ENCODE measurements at places on chromosomes 11 and 22. TPM values are rescaled to one million over a fixed set of nuclear protein-coding genes. Genes with fewer than 3 reads are reported as not detected.

DNA sequence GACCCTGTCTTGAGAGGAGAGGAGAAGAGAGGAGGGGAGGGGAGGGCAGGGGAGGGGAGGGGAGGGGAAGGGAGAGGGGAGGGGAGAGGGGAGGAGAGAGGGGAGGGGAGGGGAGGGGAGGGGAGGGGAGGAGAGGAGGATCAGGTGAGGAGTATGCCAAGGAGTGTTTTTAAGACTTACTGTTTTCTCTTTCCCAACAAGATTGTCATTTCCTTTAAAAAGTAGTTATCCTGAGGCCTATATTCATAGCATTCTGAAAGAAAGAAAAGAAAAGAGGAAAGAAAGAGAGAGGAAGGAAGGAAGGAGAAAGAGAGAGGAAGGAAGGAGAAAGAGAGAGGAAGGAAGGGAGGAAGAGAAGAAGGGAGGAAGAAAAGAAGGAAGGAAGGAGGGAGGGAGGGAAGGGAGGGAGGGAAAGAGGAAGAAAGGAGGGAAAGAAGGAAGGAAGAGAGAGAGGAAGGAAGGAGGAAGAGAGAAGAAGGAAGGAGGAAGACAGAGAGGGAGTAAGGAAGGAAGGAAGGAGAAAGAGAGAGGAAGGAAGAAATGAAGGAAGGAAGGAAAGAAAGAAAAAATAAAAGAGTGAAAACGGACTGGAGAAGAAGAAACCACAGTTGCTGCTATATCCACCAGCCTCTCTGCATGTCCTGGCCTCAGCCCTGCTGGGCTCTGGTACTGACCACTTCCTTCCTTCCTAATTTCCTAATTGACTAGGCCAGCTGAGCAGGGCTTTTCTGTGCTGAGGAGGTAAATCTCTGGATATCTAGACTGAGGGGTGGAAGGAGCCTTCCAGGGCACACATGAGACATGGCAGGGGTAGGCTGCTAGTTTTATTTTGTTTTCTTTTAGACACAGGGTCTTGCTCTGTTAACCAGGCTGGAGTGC, 1.1 kb upstream of the SAA1 start:
- no peak overlapping the region for H3K4me3 ChIP-seq
- no peaks in the 10 kb centered on the region for H3K36me3 ChIP-seq
- H3K27ac ChIP-seq, result no peak overlapping the region
- H3K4me1 ChIP-seq, result no peaks in the 10 kb centered on the region
- DNase-seq, result no peak
- H3K27me3 ChIP-seq, result no peaks in the 10 kb centered on the region

- no peaks in the 10 kb centered on the region for H3K36me3 ChIP-seq
- no peak overlapping the region for H3K4me3 ChIP-seq
- DNase-seq, result no peak
- no peaks in the 10 kb centered on the region for H3K27me3 ChIP-seq
Observed at GRCh38 chr11:37712251-37712650, 1114.2 kb upstream of the RAG2 start.

GRCh38 chr22:25696763-25697162, 45.2 kb upstream of the MYO18B start:
- H3K4me1 ChIP-seq, result no peaks in the 10 kb centered on the region
- no peaks in the 10 kb centered on the region for H3K36me3 ChIP-seq
- no peak overlapping the region for H3K4me3 ChIP-seq
- no peak for DNase-seq
- no peak overlapping the region for H3K27ac ChIP-seq
- no peaks in the 10 kb centered on the region for H3K27me3 ChIP-seq

The ASPHD2 gene
- polyA plus RNA-seq, result 4.2 TPM

- H3K4me3 ChIP-seq, result no peak overlapping the region
- no peak overlapping the region for H3K27ac ChIP-seq
- no peak for DNase-seq
- no peaks in the 10 kb centered on the region for H3K36me3 ChIP-seq
- no peaks in the 10 kb centered on the region for H3K4me1 ChIP-seq
Observed at GRCh38 chr11:14212986-14213385, 146.0 kb downstream of the RRAS2 start.

DNA sequence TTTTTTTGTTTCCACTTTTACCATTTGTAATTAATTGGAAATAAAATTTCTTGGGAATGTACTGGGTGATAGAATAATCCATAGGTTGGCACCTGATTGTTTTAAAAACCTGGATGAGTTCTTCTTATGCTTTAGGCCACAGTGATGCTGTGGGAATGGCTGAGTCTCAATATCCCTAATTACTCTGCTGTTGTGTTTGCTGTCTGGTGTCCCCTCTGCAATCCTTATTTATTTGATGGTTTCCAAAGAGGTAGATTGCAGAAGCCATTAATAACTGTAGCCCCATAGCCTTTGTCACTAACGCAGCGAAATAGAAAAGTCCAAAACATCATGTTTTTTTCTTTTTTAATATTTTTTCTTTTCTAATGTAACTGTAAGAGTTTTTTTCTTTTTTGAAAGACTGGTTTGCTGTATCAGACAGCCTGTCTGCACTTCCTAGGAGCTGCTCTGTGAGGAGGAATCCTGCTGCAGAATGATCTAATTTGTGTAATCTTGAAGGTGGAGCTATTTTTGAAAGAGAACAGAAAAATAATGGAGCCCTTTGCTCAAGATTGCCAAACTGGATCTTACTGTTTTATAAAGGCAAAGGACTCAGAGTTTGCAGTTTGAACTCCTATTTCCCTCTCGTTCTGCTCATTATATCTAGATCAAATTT, 14.9 kb downstream of the PACS1 start:
- no peak for DNase-seq
- H3K36me3 ChIP-seq, result no peaks in the 10 kb centered on the region
- peaks cover 23% of the 10 kb centered on the region for H3K4me1 ChIP-seq
- H3K27me3 ChIP-seq, result no peaks in the 10 kb centered on the region
- no peak overlapping the region for H3K27ac ChIP-seq
- H3K4me3 ChIP-seq, result no peak overlapping the region

DNA sequence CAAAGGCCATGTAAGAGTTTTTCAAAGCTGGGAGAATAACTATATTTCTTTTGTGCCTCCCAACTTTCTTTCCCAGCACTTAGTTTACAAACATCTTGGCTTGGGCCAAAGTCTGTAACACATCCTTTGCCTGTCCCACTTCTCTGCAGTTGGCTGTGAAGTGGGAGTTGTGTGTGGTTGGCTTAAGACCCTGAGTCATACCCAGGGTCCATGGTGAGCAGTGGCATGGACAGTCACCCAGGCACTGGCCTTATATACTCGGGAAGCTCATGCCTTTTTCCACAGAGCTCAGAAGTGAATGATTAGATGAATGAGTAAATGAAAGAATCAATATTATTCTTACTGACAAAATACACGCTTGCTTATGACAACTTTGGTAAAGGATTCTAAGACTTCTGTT, 231.4 kb downstream of the BLID start:
- H3K4me1 ChIP-seq, result peaks cover 11% of the 10 kb centered on the region
- H3K36me3 ChIP-seq, result no peaks in the 10 kb centered on the region

DNA sequence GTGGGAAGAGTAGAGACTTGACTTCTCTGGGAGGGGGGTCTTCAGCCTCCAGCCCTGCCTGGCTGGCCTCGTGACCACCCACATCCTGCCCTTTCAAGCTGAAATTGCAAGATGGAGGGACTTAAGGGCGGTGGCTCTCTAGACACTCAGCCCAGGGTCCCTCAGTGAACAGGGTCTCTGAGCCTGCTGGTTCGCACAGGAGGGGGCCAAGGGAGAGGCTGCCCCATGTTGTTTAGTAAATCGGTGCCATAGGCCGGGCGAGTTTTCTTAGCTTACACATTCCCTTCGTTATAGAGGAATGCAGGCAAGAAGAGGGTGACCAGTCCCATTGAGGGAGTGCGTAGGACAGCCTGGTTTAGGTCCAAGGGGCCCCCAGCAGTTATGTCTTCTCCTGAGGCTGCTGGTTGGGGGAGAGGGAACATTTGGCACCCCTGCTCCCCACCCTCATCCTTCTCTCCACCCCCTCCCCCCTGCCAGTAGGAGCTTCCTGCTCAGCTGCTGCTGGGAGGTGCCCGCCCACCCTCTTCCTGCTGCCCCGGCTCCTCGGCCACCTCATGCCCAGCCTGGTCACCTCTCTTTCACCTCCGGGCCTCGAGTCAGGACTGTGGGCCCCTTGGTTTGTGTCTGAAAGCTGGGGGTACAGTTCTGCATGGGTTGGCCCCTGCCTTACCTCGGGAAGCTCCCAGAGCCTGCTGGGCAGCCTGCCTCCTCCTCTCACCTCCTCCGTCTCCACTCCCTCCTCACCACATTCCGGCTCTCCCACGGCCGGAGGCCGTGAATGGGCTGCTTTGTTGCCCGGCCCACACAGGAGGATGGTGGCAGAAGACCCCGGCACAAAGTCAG, 3.9 kb downstream of the FRMD8 start:
- H3K4me1 ChIP-seq, result peaks cover 59% of the 10 kb centered on the region
- peak; percentile 72 for DNase-seq
- H3K27me3 ChIP-seq, result no peaks in the 10 kb centered on the region

- no peaks in the 10 kb centered on the region for H3K27me3 ChIP-seq
- no peak overlapping the region for H3K4me3 ChIP-seq
- DNase-seq, result peak; percentile 9
- H3K36me3 ChIP-seq, result no peaks in the 10 kb centered on the region
Observed at GRCh38 chr11:62141111-62142042, 17.6 kb downstream of the INCENP start.

The OLFML1 gene
- 15.3 TPM for polyA plus RNA-seq

GRCh38 chr11:105244160-105244825, 104.7 kb upstream of the CARD18 start:
- H3K36me3 ChIP-seq, result no peaks in the 10 kb centered on the region
- H3K27me3 ChIP-seq, result no peaks in the 10 kb centered on the region
- no peaks in the 10 kb centered on the region for H3K4me1 ChIP-seq
- no peak overlapping the region for H3K27ac ChIP-seq
- DNase-seq, result peak; percentile 17

- no peak overlapping the region for H3K27ac ChIP-seq
- no peak for DNase-seq
- H3K27me3 ChIP-seq, result no peaks in the 10 kb centered on the region
- H3K4me3 ChIP-seq, result no peak overlapping the region
- no peaks in the 10 kb centered on the region for H3K36me3 ChIP-seq
Observed at GRCh38 chr22:26199665-26200064, 30.4 kb downstream of the SEZ6L start.

- no peak overlapping the region for H3K4me3 ChIP-seq
- H3K4me1 ChIP-seq, result peaks cover 1% of the 10 kb centered on the region
- no peak for DNase-seq
- H3K27me3 ChIP-seq, result no peaks in the 10 kb centered on the region
- H3K27ac ChIP-seq, result no peak overlapping the region
Observed at GRCh38 chr11:117166491-117166890, 12.1 kb upstream of the SIDT2 start.

GRCh38 chr11:86954269-86955110, 705 bp downstream of the FZD4 start:
- H3K36me3 ChIP-seq, result no peaks in the 10 kb centered on the region
- peaks cover 11% of the 10 kb centered on the region for H3K4me1 ChIP-seq
- no peak for DNase-seq
- H3K27me3 ChIP-seq, result no peaks in the 10 kb centered on the region

The C11orf97 gene
- polyA plus RNA-seq, result 25.2 TPM

- no peaks in the 10 kb centered on the region for H3K36me3 ChIP-seq
Observed at GRCh38 chr11:72587696-72588095, 86.5 kb downstream of the PDE2A start.

The GSTT2B gene
- 1.4 TPM for polyA plus RNA-seq

The VSTM5 gene
- 0.26 TPM for polyA plus RNA-seq

The OR4D5 gene
- polyA plus RNA-seq, result not detected

DNA sequence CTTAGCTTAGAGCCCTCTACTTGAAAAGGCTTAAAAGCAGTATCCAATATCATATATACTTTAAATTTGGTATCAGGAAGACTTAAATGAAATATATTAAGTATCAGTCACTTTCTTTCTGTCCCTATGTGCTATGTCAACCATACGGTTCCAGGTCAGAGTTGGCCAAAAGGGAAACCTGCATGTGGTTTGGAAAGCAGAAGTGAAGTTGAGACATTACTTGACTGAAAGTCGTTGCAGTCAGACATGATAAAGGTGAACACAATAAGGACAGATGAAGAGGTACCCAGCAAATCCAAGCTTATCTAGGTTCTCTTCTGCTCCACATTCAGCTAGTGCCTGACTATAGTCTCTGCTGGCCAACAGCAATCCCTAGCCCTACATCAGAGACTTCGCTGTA, 336.8 kb downstream of the KCNA4 start:
- no peak overlapping the region for H3K4me3 ChIP-seq
- no peaks in the 10 kb centered on the region for H3K27me3 ChIP-seq
- no peak overlapping the region for H3K27ac ChIP-seq
- H3K36me3 ChIP-seq, result no peaks in the 10 kb centered on the region

The IPO7 gene
- 28.8 TPM for polyA plus RNA-seq

The SHISA8 gene
- polyA plus RNA-seq, result not detected

GRCh38 chr11:130995266-130995665, 79.0 kb upstream of the SNX19 start:
- H3K4me1 ChIP-seq, result no peaks in the 10 kb centered on the region
- no peak overlapping the region for H3K4me3 ChIP-seq
- no peaks in the 10 kb centered on the region for H3K27me3 ChIP-seq

DNA sequence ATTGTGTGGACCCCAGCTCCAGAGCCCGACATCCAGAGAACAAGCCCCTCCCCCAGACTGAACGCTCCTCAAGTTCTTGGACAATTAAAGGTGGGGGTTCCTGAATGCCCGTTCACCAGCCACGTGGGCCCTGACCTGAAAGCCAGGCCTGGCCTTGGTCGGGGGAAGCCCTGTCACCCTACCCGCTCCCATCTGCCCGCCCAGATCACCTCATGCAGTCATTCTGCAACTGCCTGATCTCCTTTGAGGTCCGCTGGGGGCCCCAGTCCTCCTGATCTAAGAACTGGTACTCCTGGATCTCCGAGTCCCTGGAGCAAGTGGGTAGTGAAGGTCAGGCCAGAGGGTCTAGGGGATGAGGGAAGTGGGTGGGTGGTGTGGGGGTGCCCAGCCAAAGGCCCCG, 9.1 kb upstream of the NAALADL1 start:
- no peak overlapping the region for H3K27ac ChIP-seq
- no peaks in the 10 kb centered on the region for H3K4me1 ChIP-seq
- DNase-seq, result no peak
- H3K36me3 ChIP-seq, result no peaks in the 10 kb centered on the region

GRCh38 chr11:68683121-68683520, 1.2 kb upstream of the GAL start:
- DNase-seq, result no peak
- no peak overlapping the region for H3K27ac ChIP-seq
- H3K4me1 ChIP-seq, result no peaks in the 10 kb centered on the region
- H3K36me3 ChIP-seq, result no peaks in the 10 kb centered on the region
- no peaks in the 10 kb centered on the region for H3K27me3 ChIP-seq

GRCh38 chr11:65503368-65503948, 4.6 kb downstream of the MALAT1 start:
- H3K36me3 ChIP-seq, result no peaks in the 10 kb centered on the region
- peak overlapping the region; percentile 92 for H3K27ac ChIP-seq
- H3K4me1 ChIP-seq, result peaks cover 20% of the 10 kb centered on the region
- peak overlapping the region; percentile 94 for H3K4me3 ChIP-seq

DNA sequence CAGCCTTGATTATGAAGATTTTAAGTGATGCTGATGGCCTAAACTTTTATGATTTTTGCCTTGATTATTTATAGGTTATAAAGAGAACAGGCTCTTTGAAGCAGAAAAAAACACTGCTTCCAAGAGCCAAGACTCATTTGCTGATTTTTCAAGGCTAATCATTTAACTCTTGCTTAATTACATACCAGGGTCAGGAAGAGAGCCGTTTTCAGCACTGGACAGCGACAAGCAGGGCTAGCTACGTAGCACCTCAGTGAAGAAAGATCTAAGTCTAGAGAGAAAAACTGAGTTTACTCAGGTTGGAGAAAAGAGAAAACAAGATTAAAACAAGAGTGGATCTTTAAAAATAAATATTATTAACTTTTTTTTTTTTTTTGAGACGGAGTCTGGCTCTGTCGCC, 615.4 kb upstream of the B3GAT1 start:
- H3K4me1 ChIP-seq, result no peaks in the 10 kb centered on the region
- peak; percentile 64 for DNase-seq
- no peaks in the 10 kb centered on the region for H3K36me3 ChIP-seq
- H3K27me3 ChIP-seq, result no peaks in the 10 kb centered on the region
- no peak overlapping the region for H3K27ac ChIP-seq
- H3K4me3 ChIP-seq, result no peak overlapping the region

Data from testis (tissue), 5 donors.